ENCODE measurements at places on chromosomes 12 and 14.

DNA sequence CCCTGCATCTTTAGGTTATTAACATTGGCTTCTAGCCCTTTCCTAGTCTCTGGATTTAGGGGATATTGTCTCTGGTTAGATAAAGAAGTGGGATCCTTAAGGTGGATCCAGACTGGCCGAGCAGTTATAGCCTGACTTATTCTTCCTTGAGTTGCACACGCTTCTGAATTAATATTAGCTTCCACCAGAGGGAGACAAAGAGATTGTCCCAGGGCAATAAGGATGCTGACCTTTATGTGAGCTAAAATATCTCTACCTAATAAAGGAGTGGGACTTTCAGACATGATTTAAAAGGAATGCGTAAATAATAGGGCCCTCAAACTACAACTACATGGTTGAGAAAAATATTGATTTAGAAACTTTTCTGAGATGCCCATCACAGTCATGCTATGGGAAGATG is 139.7 kb downstream of the SLCO1B3 start:
- DNase-seq: no peak

- no peak for DNase-seq
These were observed 23.3 kb upstream of the NEK9 start for GRCh38 chr14:75150150-75150549.

DNA sequence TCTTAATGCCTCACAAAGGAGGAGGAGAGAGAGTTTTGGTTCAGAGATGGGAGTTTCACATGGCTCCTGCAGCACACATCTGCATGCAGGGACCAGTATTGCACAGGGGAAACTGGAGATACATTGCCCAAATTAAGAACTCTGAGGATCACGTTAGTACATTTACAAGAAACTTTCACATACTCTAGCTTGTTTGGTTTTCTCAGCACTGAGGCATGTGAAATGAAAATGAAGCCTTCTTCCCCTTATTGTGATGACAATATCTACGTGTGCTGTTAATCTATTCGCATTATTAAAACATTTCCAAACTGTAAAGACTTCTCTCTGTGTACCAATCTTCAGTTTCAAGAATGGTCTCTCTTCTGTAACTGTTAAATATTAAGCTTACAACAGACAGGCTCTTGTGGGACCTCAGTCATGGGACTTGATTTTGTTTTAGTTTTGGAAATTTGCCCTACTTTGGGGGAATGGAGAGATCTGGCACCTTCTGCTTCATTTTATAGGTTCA is 124.7 kb downstream of the DAAM1 start:
- DNase-seq: no peak

DNA sequence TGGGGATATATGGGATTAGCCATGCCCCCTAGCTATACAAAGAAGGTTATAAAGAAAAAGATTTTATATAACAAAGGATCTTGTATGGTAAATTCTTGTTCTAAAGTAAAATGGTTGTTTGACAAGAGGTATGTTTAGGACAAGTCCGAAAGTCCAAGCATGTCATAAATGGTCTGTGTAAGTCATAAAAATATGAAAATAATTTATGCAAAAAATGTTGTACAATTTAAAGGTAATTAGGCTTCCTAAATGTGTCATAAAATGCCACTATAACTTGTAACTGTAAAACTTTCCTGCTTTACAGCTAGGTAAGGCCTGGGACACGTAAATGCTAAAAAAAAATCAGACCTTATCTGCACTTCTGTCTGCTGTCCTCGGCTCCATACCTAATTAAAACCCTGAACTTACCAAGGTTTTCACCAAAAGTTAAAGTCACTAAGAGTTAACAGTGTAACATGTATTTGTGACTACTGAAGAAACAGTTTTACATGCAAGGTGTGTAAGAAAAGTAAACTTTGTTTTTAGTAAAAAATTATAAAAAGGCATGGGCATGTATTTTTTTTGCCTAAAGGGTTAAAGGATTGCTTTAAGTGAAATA is 110.0 kb upstream of the RESF1 start:
- no peak for DNase-seq

- no peak for DNase-seq
These were observed 449.9 kb upstream of the FLRT2 start for GRCh38 chr14:85079842-85080730.

GRCh38 chr12:40192704-40193255 is 32.0 kb upstream of the LRRK2 start:
- no peak for DNase-seq

DNA sequence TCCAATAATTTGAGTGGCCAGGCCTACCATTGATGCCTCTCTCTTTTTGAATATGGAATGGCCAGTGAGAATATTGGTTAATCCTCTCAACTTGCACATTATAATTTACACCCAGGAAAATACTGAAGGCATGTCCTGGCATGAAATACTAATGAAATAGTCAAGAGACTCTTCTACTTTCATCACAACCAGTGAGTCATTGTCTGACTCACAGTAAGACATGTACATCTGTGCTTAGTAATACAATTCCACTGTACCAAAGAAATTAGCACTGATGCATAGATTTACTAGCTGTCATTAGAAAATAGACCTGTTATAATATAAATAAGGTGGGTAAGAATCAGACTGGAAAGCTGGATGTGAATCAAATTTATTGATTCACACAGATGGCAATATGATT is 31.6 kb downstream of the KCNC2 start:
- DNase-seq: no peak

DNA sequence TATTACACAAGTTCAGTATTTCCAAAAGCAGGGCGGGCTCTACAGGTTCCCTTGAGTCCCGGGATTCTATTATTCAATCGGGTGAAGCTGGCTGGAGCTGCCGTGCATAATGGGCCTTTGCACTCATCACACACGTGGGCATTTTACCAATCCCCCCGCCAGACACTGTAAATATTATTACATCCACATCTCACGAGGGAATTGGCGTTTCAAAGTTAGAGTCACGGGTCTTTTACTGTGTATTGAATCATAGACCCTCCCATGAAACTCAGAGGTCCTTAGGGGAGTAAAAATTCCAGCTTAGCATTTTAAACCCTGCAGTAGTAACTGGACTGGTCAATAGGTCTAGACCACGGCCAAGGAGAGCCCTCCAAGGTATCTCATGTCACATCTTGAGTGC is 70.3 kb downstream of the MAP1LC3B2 start:
- no peak for DNase-seq

DNA sequence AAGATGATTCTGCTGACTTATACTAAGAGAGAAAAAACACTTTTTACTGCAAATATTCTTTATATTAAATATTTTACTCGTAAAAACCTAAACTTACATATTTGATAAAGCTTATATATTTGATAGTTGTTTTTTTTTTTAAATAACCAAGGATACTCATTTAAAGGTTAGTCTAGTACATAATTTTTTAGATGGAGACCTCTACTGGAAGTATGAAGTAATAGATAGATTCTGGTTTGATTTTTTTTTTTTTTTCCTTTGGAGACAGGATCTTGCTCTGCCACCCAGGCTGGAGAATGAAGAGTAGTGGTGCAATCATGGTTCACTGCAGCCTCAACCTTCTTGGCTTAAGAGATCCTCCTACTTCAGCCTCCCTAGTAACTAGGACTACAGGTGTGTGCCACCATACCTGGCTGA is 16.4 kb downstream of the ARID2 start:
- no peak for DNase-seq

GRCh38 chr14:104870368-104871144 is 5.5 kb downstream of the CEP170B start:
- peak; percentile 31 for DNase-seq

DNA sequence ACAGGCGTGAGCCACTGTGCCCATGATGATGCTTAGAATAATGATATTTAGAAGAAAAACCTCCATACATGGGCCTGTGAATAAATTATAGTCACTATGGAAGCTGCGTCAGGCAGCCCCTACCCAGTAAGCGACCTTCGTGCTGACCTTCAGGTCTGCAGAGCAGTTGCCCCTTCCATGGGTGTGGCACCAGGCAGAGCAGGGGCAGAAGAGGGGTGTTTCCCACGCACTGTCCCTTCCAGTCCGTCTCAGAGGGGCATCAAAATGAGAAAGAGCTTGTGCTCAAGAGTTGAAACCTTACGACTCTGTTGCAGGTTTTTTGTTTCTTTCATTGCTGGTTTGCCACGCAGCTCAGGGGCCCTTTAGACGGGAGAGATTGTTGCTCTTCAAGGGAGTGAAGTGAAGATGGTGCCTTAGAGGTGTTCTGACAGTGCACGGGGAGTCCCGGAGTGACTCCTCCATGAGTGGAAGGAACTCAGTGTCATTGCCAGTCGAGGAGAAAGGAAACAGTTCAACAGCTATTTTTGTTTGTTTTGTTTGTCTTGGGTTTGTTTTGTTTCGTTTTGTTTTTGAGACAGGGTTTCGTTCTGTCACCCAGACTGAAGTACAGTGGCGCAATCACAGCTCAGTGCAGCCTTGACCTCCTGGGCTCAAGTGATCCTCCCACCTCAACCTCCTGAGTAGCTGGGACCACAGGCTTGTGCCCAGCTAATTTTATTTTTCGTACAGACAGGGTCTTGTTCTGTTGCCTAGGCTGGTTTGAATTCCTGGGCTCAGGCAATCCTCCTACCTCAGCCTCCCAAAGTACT is 13.9 kb downstream of the CKB start:
- no peak for DNase-seq

DNA sequence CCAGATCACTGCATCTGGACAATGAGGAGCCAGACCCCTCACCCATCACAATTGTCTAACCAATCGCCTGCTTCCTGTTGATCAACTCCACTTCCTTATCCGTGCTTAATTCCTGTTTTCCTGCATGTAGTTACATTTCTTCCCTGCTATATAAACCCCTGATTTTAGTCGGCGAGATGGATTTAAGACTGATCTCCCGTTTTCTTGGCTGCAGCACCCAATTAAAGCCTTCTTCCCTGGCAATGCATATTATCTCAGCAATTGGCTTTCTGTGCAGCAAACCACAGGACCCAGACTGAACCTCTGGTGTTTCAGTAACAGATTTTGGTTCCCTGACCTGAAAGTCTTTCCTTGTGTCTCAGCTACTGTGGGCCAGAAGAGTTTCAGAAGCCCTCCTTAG is 272.3 kb downstream of the IPO8 start:
- DNase-seq: no peak

DNA sequence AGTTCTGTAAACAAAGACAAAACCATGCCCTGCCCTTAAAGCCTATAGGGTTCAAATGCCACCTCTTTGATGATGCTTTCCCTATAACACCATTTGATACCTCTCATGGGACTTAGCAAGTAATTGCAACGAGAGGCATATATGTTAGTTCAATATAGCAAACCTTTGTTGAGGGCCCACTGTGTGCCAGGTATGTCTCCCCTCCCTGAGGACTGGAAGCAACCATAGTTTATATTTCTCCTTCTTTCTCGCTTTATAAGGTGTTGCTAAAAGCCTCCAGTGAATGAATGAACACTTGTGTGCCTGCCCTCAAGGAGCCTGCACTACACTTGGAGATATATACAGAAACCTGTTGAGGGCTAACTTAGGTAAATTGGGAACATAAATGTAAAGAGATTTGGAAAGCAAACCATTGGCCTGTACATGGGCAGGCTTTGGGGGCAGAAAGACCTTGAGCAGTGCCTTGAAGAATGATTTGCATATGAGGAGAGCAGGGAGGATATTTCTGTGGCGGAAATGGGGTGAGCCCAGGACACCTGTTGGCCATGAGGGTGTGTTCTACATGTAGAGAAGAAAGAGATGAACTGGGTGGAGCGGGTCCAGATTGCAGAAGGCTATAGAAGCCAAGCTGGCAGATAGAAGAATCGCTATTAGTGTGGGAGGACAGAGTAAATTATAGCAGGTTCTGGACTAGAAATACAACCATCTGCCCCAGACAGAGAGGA is 1.8 kb upstream of the CKAP4 start:
- no peak for DNase-seq

DNA sequence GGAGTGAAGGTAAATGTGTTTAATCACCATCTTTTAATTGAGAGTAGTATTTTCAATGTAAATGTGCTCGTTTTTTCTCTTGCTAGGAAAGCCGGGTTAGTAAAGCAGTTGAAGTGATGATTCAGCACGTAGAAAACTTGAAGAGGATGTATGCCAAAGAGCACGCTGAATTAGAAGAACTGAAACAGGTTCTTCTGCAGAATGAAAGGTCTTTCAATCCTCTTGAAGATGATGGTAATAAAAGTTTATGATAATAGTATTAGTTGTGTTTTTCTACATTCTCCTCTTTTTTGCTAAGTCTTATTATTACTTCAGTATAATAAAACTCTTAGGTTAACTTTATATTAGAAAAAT is 93.9 kb downstream of the DNAI7 start:
- DNase-seq: no peak

- no peak for DNase-seq
These were observed 276.0 kb downstream of the FOXG1 start for GRCh38 chr14:29042551-29042950.

DNA sequence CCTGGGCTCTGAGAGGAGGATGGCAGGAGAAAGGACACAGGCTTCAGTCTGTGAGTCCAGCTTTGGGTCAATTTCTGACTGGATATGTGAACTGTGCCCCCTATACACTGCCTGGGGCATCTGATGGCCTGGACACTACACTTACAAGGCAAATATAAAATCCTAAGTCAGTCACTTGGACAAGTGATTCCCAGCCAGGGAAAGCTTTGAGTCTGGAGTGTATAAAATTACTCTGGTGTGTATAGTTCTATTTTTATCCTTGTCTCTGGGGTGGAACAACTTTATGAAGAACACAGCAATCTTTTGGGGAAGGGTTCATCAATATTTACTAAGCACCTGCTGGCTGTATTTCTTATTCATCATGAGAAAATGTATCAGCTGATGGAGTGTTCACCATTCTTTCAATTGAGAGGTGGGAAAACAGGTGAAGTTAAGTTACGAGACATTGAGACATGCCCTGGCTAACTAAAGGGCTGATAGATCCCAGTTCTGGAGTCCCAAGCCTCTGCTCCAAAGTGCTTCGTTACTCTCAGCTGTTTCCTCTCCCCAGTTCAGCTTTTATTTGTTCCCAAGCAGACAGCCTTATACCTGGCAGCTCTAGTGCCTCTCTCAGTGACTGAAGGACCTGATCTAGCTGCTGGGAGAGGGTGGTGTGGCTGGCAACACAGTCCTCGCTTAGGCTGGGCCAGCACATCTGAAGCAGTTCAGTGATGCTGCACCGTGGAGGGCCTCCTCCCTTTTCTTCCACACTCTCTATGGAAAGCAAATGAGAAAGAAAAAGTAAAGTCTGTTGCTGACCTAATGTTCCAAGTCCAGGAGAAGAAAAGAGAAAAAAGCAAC is 30.9 kb downstream of the ZFYVE26 start:
- DNase-seq: no peak

GRCh38 chr14:27390155-27390554 is 792.3 kb upstream of the NOVA1 start:
- no peak for DNase-seq

- DNase-seq: no peak
These were observed 144.8 kb downstream of the TBC1D30 start for GRCh38 chr12:64968989-64969819.

- no peak for DNase-seq
These were observed 70.8 kb upstream of the LTA4H start for GRCh38 chr12:96106137-96106536.

DNA sequence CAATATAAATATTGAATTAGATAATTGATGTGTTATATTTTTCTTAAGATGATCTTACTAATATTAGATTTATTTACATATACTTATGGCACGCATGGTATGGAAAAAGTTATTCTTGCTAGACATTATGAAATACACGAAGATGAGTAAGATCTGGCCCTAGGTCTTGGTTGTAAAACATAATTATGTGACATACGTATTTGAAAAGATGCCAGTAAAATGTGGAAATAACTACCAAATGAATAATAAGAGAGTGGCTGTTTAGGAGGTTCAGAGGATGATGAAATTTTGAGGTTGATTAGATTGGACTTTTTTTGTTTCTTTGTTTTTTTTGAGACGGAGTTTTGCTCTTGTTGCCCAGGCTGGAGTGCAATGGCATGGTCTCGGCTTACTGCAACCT is 41.3 kb downstream of the FANCM start:
- no peak for DNase-seq

Measured in DND-41 (cell line).